ENCODE measurements at places on chromosomes 2 and 18. TPM values are rescaled to one million over a fixed set of nuclear protein-coding genes. Genes with fewer than 3 reads are reported as not detected.
A peak's percentile ranks its signal among the peaks of the same experiment; 100 is the strongest.

HOXD10 gene
- total RNA-seq, result not detected

POMC gene
- total RNA-seq, result 0.63 TPM

DNA sequence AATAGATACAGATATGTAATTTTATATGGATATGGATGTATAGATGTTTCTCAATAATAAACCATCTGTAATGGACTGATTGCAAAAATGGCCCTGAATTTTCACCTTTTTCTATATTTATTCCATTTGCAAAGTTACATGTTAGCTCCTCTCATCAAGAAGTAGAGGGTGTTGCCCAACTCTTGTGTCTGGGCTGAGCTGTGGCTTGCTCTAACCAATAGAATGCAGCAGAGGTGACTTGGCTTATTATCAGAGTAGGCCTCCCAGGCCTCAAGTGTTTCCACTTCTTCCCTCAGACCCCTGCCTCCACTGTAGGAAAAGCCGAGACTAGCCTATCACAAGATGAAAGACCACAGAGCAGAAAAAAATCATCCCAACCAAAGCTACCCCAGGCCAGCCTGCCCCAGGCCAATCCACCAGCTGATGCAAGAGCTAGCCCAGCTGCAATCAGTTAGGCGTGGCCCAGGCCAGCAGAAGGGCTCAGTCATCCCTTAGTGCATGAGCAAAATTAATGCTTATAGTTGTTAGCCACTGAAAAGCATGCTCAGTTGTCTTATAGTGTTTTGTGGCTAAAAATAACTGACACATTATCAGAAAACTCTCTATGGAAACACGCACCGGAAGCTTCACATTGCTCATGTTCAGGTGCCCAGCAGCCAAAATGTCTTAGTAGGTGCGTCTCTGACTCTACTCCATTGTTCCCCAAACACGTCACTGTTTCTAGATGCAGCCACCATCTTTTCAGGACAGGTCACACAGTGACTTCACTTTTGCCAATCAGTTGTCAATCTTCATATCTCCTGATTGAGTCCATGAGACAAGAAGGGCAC lies 464.0 kb downstream of the FBXO15 start:
- DNase-seq, result peak; percentile 66

- DNase-seq, result peak; percentile 2
These were observed 190.1 kb upstream of the SP5 start for GRCh38 chr2:170524828-170525565.

PROKR1 gene
- total RNA-seq, result not detected

DNA sequence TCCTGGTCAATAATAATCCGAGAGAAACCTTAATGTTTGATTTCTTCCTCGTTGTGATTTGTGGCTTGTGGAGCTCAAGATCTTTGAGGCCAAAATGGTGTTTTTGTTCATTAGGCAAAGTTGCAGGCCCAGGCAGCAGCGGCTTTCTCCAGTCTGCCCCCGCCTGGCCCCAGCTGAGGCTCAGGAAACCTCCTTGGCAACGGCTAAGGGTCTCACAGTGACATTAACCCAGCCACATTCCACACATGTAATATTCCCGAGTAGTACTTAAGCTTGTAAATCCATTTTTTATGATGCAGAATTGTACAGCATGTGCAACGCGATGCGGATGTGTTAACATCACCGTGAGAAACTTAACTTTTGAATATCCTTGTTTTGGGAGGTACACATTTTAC lies 200.1 kb downstream of the BCL11A start:
- DNase-seq, result no peak

ABCB11 gene
- not detected for total RNA-seq

GRCh38 chr2:108605947-108606346 lies 71.7 kb downstream of the LIMS1 start:
- DNase-seq, result no peak

GRCh38 chr18:43705850-43706249 lies 428.6 kb upstream of the SYT4 start:
- DNase-seq, result no peak

DNA sequence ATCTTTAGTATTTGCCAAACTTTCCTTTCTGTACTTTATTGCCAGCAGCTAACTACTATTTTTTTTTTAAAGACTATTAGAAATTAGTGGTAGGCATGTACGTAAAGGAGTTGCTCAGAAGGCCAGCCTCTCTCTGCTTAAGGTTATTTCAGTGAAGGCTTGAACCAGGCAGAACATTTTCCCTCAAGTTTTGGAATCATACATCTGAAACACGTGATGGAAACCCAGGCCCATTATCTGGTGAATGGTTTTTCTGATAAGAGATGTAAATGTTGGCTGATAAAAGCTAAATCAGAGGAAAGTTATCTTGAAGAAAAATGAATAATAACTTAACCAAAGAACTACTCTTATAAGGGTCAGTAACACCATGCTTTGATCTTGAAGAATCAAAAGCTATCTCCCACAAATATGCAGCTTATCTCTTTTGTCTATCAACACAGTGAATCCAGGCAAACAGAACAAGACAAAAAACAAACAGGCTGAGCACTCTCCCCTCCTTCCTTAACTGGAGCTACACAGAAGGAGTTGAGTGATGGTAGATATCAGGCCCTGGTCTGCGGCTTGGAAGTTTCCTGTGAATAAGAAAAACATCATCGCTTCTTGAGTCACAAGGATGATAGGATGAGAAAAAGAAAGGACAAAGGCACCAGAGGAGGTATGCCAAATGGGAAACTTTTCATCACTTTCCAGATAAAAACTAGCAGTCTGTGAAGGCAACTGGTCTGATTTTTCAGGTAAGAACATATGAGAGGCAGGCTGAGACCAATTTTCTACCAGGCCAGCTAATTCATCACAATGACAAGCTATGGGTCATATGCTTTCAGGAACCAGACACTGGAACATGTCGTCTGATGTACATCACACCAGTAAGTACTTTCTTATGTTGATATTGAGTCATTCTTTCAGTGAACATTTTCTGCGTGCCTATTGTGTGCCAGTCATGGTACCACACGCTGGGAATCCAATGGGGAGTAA lies 88.4 kb upstream of the STK17B start:
- peak; percentile 92 for DNase-seq

GRCh38 chr18:12377556-12378197 lies 650 bp upstream of the AFG3L2 start:
- DNase-seq, result no peak

GRB14 gene
- 6.9 TPM for total RNA-seq

GRCh38 chr2:131645177-131645765 lies 117.6 kb downstream of the CCDC74A start:
- DNase-seq, result no peak

DSEL gene
- 108 TPM for total RNA-seq

IKZF2 gene
- 11.3 TPM for total RNA-seq

DNA sequence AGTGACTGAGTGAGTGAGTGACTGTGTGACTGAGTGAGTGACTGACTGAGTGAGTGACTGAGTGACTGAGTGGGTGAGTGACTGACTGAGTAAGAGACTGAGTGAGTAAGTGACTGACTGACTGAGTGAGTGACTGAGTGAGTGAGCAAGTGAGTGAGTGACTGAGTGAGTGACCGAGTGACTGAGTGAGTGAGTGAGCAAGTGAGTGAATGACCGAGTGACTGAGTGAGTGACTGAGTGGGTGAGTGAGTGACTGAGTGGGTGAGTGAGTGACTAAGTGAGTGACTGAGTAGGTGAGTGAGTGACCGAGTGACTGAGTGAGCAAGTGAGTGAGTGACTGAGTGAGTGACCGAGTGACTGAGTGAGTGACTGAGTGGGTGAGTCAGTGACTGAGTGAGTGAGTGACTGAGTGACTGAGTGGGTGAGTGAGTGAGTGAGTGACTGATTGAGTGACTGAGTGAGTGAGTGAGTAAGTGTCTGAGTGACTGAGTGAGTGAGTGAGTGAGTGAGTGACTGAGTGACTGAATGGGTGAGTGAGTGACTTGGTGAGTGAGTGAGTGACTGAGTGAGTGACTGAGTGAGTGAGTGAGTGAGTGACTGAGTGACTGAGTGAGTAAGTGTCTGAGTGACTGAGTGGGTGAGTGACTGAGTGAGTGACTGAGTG lies 13.3 kb downstream of the MAL start:
- no peak for DNase-seq

GRCh38 chr2:94874277-94874997 lies 3.2 kb downstream of the TEKT4 start:
- peak; percentile 4 for DNase-seq

ONECUT2 gene
- total RNA-seq, result under 0.01 TPM

DNA sequence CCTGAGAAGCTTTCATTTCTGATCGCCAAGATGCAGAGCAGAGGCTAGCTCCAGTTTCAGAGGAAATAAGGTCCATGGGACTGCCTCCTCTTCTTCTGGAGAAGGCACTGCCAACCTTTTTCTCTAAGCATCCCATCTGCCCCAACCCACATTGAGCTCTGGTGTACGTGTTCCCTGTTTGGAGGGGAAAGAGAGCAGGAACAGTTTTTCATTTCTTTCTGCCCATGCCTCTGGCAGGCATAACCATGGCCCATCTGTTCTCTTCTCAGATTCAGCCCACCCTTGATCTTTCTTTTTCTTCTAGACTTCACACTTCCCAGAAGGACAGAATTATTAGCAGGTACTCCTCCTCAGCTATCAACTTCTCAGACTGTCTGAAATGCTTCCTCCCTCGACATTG lies 1110.3 kb upstream of the KLHL29 start:
- DNase-seq, result no peak

DNA sequence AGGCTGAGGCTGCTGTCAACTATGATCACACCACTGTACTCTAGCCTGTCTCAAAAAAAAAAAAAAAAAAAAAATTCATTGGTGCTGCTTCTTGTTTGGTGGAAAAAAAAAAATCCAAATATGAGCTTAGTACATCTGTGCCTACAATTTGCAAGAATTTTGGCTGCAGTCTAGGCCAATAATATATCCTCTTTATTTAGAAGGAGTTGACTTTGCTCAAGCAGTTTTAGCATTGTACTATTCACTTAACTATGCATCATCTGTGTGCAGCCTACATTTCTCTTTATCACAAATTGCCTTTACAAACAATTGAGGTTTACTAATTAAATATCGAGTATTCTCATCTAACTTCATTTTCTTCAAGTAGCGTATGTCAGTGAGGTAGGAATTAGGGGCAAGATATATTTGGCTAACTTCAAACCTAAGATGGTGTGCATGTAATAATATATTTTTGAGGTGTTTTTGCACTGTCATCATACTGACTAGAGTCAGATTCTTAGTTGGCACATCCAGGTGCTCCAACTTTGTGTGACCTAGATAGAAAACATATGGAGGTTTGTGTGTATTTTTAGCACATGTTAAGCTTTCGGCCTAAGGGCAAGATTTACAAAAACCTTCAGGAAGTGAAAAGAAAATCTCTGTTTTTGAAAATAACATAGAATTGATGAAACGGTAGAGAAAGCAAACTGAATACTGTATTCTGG lies 51.8 kb downstream of the PMS1 start:
- DNase-seq, result peak; percentile 34

DNA sequence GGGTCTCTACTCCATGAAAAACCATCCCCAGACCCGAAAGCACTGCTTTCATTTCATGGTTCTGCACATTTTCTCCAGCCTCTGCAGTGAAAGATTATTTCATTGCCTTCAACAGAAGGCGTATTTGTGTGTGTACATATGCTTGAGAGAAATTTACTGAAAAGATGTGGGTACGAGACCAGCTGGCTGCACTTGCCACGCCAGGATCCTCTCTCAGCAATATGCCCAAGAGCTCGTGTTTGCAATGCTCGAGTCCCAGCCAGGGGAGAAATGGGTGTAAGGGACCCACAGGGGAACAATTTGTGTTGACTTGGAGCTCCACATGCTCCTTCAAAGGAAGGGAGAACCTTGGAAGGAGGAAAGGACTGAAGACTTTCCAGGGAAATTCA lies 37.3 kb downstream of the TMEM177 start:
- DNase-seq, result no peak

DNA sequence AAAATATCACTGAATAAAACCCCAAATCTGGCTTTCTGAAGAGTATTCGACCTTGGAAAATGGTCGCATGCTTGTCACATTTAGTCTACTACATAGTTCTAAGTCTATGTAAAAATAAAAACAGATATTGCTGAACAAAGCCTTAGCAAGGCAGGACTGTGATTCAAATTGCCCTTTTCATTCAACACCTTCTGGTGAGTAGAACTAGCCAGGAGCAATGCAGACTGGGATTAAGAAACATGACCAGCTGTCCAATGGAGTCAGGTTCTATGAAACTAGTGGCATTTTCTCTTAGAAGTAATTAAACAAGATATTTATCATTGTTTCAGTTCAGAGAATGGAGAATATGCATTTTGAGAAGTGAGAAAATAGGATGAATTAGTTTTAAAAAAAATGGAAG lies 1260.5 kb upstream of the ACVR2A start:
- no peak for DNase-seq

GRCh38 chr2:146240391-146240790 lies 1604.4 kb upstream of the ACVR2A start:
- peak; percentile 15 for DNase-seq

ST6GAL2 gene
- 0.09 TPM for total RNA-seq

NEU4 gene
- not detected for total RNA-seq

- DNase-seq, result no peak
These were observed 21.2 kb upstream of the PMAIP1 start for GRCh38 chr18:59878644-59879043.

GRCh38 chr18:36305375-36305774 lies 7.9 kb downstream of the FHOD3 start:
- no peak for DNase-seq

DNA sequence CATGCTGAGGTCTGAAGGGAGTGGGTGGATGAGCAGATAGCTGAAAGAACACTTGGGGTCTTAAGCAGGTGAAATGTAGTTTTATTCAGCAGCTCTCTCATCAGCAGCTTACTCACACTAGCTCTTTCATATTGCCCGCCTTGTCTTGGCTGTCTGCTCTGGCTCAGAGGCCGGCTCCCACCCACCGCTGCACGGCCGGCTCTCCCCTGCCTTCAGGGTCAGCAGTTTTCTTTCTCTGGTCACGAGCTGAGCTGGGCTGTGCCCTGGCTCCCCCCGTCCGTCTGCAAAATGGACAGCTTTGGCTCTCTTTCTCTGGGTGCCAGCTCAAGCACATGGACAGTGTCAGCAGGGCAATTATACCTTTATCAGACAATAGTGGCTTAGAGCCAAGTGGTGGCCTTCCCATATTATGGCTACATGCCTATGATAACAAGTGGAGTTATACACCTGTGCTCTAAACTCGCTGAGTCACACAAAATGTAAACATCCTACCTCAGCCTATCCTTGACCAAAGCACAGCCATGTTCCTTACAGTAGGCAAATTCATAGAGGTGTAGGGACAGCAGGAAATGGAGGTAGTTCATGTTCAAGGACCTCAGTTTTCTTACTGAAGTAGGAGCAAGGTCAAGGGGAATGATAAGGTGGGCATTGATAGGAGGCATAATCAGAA lies 224.8 kb downstream of the SOCS6 start:
- DNase-seq, result no peak

- no peak for DNase-seq
These were observed 109.0 kb downstream of the STK39 start for GRCh38 chr2:168138374-168138773.

DNA sequence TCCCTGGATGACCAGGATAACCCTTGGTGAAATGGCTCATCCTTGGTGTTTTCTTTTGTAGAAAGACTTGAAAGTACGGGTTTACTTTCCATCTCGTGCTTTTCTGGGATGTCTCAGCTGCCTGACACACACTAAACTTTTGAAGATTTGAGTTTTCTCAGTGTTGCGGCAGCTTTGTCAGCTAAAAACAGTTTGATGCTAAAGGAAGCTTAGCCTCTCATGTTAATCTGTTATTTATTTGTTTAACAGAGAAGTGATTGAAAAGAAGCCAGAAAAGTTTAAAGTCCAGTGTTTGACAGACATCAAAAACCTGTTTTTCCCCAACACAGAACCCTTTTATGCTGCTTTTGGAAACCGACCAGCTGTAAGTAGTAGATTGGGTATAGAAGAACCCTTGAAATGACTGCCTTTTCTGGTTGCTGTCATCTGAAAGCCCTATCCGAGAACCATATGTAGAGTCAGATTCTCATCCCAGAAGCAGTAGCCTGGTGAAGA lies 72.8 kb downstream of the LPIN1 start:
- no peak for DNase-seq

GRCh38 chr2:236363711-236364277 lies 99.6 kb upstream of the ASB18 start:
- DNase-seq, result no peak

All from fibroblast of the aortic adventitia (primary cell).